ENCODE measurements at places on chromosomes 6 and 20.

GRCh38 chr20:41408156-41408794 lies 41.7 kb upstream of the EMILIN3 start:
- peak; percentile 40 for DNase-seq

- DNase-seq, result peak; percentile 66
Observed at GRCh38 chr6:3732345-3733141, 19.0 kb downstream of the PXDC1 start.

DNA sequence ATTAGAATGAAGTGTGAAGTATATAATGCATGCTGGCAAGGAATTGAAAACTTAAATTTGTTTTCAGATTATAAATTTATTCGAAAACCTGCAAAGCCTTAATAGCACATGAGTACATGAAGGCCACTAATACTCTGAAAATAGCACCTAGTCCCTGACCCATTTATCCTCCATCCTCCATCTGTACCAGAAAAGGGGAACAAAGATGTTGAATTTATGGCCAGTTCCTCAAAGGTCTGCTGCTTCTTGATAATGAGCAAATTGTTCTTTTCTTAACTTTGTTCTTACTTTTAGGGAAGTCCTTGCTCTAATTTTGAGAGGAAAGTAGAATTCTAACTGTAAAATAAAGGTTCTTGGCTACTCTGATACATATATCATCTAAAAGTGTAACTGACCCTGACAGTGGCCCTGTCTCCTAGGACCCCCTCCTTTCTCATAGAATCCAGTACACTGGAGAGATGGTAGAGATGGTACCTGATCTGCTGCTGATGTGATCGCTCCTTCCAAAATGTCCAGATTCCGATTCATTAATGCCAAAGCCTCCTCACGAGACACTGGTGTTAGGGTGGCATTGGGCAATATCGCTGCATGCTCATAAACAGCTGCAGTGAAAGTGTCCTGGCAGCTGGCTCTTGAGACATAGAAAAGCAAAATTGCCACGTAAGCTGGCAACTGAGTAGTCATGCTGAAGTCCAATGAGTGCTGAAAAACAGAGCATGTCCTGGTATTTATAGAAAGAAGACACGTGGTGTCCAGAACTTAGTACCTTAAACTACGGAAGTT lies at the start of gene VNN1:
Gene VNN1, minus strand, starts transcription at position 704 of the 783 bp plus-strand sequence. Its CDS starts 20 bp downstream, at position 684.
- no peak for DNase-seq

DNA sequence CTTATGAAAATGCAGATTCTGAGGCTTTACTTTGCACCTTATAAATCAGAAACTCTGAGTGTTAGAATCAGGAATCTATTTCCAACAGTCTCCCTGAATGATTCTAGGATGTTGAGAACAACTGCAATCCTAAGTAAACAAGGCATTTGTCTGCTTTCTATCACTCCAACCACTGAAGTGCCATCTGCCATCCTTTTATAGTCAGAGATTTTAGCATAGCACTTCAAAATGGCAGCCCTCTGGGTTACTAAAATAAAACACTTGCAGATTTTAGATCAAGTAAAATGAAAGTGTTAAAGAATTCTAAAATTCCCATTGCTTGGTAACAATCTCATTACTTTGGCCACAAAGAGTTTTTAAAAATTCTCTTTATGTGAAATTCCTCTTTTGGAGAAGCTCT lies 258.9 kb downstream of the CD109 start:
- DNase-seq, result no peak

- no peak for DNase-seq
Observed at GRCh38 chr6:131400779-131401496, 172.1 kb upstream of the ARG1 start.

- DNase-seq, result no peak
Observed at GRCh38 chr6:71083308-71083820, 126.5 kb upstream of the B3GAT2 start.

DNA sequence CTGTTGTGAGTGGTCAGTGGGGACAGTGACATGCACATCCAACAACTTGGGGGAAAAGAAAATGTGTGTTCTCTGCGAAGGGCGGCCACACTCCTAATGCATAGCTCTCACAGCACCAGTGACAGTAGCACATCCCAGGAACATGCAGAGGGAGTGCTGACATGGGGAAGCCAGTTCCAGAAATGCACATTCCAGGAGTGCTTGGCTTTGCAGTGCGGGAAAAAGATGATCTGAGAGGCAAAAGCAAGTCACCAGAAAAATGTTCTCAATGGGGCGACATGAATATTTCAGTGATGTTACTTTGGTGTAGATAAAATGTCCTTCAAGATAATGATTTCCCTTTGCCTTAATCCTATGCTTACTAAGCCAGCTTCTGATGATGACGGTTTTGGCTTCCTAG lies 42.9 kb upstream of the PDE10A start:
- no peak for DNase-seq

DNA sequence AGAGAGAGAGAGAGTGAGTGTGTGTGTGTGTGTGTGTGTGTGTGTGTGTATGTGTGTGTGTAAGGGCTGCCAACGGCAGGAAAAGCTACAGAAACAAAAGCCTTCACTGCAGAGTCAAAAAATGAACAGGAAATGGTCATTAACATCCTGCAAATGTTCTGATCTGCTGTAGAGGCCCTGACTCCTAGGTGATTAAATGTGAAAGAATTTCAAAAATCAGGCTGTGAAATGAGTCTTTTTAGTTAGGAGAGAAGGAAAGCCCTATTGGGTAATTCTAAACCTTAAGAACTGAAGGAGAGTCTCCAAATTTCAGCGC lies 166.5 kb upstream of the MYLIP start:
- peak; percentile 85 for DNase-seq

DNA sequence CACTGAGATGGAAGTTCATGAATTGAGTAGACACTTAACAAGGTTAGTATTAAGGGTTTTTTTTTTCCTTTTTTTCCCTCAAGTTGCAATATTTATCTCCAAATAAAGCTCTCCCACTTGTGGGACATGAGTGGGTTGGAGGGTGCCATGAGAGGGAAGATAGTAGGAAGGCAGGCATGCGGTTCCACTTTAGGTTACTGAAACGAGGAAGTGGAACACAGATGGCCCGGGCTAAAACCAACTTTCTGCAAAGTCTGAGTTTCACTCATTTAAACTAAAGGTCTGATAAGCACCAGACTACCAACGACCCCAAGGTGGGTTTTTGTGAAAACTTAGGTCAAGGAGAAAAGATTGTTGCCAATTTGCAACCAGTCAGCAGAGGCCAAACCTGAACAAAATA lies 42.2 kb downstream of the TBC1D7 start:
- no peak for DNase-seq

DNA sequence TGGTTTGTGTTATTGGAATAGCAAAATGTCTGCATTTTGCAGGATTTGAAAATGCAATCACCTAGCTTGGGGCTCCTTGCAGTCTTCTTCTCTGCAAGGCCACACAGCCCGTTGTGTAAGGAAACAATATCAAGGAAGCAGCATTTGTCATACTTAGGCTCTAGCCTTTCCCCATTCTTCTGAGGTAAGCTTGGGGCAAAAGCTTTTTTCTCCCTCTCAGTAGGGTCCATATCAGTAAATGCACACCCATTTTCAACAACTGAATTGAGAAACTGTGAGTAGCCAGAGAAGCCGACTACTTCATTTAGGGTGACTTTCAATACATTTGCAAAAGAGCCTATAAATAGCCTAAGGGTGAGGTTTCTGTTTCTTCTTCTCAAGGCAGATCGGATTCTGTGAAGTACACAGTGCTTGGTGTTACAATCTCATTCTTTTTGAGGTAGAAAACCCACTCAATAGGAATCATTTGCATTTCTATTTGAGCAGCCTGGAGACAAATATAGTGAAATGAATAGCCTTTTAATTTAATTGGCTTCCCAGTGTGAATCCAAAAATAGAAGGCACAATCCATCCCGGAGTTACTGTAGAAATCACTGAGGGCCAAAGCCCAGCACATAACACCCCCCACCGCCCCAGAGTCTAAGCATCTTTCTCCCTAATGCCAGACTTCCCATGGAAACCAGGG lies 61.8 kb downstream of the BTBD3 start:
- no peak for DNase-seq

GRCh38 chr20:52405417-52405816 lies 213.8 kb upstream of the ZFP64 start:
- DNase-seq, result peak; percentile 50

Measured in activated CD4-positive, alpha-beta T cell treated with anti-CD3 and anti-CD28 coated beads, Interleukin-10, Interleukin-2, amounts not matched to agents 100 ng/mL and 50 ng/mL, durations not matched to agents 16 hours and 8 hours (primary cell).